ENCODE measurements at places on chromosomes 11 and 22. TPM values are rescaled to one million over a fixed set of nuclear protein-coding genes. Genes with fewer than 3 reads are reported as not detected.

The PANX2 gene
- 3.3 TPM for total RNA-seq

The CRYBB3 gene
- total RNA-seq: not detected

The OR4A15 gene
- not detected for total RNA-seq

The OSM gene
- 45.7 TPM for total RNA-seq
